Stimulated activated CD4-positive, alpha-beta T cell treated with anti-CD3 and anti-CD28 coated beads, Interleukin-1b, Interleukin-23, amount 100 ng/mL, for 1 hour (primary cell): ENCODE measurements at places on chromosomes 12 and 14.

DNA sequence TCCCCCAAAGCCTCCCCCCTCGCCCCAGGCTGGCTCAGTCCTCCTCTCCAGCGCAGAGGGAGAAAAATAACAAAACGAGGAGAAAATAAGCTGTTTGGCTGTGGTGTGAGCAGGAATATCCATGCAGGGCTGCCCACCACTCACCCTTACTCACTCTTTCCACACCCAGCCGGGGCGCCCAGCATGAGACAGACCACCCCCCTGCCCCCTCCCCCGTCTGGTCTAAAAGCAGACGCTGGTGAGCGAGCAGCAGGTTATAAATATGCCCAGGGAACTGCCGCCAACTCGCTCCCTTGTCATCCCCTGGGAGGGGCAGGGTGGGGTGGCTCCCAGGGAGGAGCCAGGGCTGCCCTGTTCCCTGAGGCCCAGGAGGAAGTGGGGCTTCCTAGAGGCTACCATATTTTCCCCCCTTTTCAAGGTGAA lies 7.4 kb downstream of the WNT1 start:
- no peak for DNase-seq

- DNase-seq, result no peak
Observed at GRCh38 chr12:68587448-68587873, 23.2 kb upstream of the RAP1B start.

GRCh38 chr14:99952453-99952852 lies 112.8 kb upstream of the EVL start:
- no peak for DNase-seq

DNA sequence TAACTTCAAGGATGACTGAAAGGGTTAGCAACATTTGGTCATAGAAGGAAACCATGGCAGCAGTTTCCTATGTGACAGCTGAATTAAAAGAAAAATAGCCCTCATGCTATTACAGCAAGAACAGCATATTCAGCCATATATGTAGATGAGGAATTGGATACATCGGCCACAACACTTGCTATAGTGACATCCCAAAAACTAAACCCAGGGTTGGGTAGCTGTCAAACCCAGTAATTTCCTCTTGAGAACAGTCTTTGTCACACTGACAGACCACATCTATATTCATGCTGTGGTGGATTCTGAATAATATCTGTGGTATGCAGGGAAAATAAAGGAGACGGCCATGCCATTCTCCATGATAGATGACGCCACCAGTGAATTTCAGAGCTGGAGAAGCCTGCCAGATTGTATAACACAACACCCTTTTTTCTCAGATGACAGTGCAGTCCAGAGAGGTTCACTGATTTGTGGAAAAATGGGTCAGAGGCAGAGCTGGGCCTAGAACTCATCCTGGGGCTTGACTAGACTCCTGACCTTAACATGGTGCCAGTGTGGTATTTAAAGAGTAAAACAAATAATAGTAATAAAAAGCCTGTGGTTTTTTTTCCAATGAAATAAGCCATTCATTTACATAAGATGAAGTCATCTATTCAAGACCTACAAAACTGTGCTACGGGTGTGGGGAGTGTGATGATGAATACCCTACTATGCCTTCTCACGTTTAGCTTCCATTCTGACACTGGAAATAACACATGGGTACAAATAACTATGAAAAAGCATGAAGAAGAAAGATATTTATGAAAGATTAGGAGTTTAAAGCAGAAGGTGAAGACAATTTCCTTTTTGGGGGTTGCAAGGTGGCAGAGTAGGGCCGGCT lies 32.3 kb downstream of the EFCAB11 start:
- DNase-seq, result no peak

GRCh38 chr12:6167327-6168280 lies 32.6 kb upstream of the CD9 start:
- DNase-seq, result peak; percentile 5

GRCh38 chr14:24279301-24280186 lies 8.1 kb upstream of the RABGGTA start:
- DNase-seq, result peak; percentile 29

GRCh38 chr14:89855961-89856656 lies 98.4 kb downstream of the EFCAB11 start:
- no peak for DNase-seq

DNA sequence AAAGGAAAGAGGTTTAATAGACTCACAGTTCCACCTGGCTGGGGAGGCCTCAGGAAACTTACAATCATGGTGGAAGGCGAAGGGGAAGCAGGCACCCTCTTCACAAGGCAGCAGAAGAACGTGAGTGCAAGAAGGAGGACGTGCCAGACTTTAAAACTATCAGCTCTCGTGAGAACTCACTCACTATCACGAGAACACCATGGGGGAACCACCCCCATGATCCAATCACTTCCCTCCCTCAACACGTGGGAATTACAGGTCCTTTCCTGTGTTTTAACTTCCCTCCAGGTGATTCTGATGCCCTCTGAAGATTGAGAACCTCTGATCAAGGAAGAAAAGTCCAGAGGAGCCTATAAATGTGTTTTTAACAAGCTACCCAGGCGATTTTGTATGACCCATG lies 358.7 kb downstream of the MED13L start:
- no peak for DNase-seq

DNA sequence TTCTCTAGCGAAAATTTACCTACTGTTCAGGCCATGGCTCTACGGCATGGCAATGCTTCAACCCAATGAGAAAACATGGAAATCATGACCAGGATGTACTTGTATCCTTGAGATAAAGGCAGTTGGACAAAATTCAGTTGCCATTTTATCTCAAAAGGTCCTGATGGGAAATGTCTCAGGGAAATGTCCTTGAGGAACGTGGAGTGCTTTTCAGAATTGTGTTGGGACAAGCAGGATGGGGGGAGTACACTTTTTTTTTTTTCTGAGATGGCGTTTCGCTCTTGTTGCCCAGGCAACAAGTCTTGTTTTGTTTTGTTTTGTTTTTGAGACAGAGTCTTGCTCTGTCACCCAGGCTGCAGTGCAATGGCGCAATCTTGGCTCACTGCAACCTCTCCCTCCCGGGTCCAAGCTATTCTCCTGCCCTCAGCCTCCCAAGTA lies 86.8 kb upstream of the EIF5 start:
- no peak for DNase-seq
